ENCODE measurements at places on chromosomes 1 and 21. TPM values are rescaled to one million over a fixed set of nuclear protein-coding genes. Genes with fewer than 3 reads are reported as not detected.

GRCh38 chr1:37036667-37037053, 2.3 kb upstream of the GRIK3 start:
- no peak overlapping the region for H3K27ac ChIP-seq
- peaks cover 60% of the 10 kb centered on the region for H3K27me3 ChIP-seq
- H3K36me3 ChIP-seq, result no peaks in the 10 kb centered on the region
- H3K4me1 ChIP-seq, result no peaks in the 10 kb centered on the region

DNA sequence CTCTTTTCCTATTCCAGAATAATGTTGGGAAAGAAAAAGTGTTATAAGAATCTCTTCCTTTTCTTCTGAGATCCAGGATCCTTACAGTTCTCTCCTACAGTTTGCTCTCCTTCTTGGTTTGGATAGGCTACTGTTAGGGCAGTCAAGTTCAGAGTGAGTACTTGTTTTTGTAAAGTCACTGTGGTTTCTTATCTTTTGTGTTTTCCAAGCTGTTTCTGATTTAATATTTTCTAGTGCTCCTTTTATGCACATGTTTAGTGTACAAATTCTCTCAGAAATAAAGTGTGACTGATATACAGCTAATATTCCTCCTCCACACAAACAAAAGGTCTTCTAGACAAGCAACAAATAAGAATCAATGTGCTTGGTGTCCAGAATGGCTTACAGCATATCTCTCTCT, 107.7 kb downstream of the BACH1 start:
- no peak for DNase-seq
- no peaks in the 10 kb centered on the region for H3K27me3 ChIP-seq
- H3K4me1 ChIP-seq, result peaks cover 2% of the 10 kb centered on the region
- no peak overlapping the region for H3K27ac ChIP-seq
- no peak overlapping the region for H3K4me3 ChIP-seq

- DNase-seq, result no peak
- peaks cover 54% of the 10 kb centered on the region for H3K36me3 ChIP-seq
- H3K4me3 ChIP-seq, result no peak overlapping the region
- peaks cover 26% of the 10 kb centered on the region for H3K4me1 ChIP-seq
- H3K27ac ChIP-seq, result peak overlapping the region; percentile 61
Measured at GRCh38 chr1:16443975-16444770, 3.6 kb downstream of the NECAP2 start.

LCA5L gene
- not detected for total RNA-seq

DNA sequence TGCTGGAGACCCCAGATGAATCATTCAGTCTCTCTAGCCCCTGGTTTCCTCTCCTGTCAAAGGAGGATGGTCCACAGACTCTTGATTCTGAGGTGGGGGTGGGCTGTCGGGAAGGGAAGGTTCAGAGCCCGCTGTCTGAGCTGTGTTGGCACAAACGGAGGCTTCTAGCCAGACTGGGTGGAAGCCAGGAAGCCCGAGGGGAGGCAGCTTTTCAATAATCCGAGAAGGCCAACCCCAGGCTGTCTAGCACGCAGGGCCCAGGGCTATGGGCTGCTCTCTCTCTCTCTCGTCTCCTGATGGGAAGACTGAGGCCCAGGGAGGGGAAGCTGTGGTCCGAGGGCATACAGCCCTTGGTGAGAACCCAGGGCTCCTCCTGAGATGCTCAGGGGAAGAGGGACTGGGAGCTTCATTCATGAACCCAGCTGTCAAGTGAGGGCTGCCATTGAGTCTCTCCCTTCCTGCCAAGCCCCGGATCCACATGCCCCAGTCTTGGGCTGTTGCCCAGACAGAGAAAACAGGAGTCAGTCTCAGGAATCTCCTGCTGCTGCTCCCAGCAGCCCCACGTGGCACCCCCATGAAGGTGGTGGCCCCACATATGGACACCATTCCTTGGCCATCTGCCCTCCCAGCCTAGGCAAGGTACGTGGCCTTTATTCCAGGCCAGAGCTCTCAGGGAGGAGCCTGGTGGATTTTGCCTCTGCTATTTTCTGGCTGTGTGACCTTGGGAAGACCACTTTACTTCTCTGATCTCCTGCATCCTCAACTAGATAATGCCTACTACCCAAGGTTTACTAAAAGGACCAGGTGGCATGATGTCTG, 44.4 kb downstream of the RAP1GAP start:
- no peak overlapping the region for H3K27ac ChIP-seq
- no peaks in the 10 kb centered on the region for H3K4me1 ChIP-seq
- H3K27me3 ChIP-seq, result peaks cover 18% of the 10 kb centered on the region
- no peak overlapping the region for H3K4me3 ChIP-seq

CA14 gene
- total RNA-seq, result not detected

GRCh38 chr1:211762206-211762605, 68.4 kb downstream of the LPGAT1 start:
- no peak overlapping the region for H3K27ac ChIP-seq
- H3K4me1 ChIP-seq, result no peaks in the 10 kb centered on the region
- peaks cover 35% of the 10 kb centered on the region for H3K36me3 ChIP-seq
- no peak for DNase-seq
- no peaks in the 10 kb centered on the region for H3K27me3 ChIP-seq

DNA sequence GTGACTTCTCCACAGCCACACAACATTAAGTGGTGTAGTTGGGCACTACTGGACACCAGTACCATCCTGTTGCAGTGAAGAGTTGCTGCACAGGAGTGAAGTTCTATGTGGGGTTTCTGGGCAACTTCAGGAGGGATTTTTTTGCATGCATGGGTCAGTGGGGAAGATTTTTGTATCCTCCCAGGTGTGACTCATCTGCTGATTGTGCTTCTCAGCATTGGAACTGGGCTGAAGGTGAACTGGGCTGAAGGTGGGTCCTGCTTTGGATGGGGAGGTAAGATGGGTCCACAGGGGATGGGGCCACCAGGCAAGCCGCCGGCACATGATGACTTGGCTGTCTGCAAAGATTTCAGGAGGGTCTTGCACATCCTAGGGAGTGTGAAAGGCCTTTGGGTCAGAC, 2.6 kb downstream of the SERINC2 start:
- H3K36me3 ChIP-seq, result no peaks in the 10 kb centered on the region
- no peak for DNase-seq
- H3K27me3 ChIP-seq, result peaks cover 50% of the 10 kb centered on the region
- no peak overlapping the region for H3K27ac ChIP-seq
- peaks cover 4% of the 10 kb centered on the region for H3K4me1 ChIP-seq

CXADR gene
- total RNA-seq, result 0.33 TPM

GRCh38 chr1:206662396-206663092, 22.2 kb upstream of the MAPKAPK2 start:
- peaks cover 6% of the 10 kb centered on the region for H3K27me3 ChIP-seq
- peak overlapping the region; percentile 40 for H3K4me3 ChIP-seq
- peak overlapping the region; percentile 48 for H3K27ac ChIP-seq
- H3K36me3 ChIP-seq, result no peaks in the 10 kb centered on the region
- no peak for DNase-seq
- H3K4me1 ChIP-seq, result peaks cover 30% of the 10 kb centered on the region

- H3K4me1 ChIP-seq, result no peaks in the 10 kb centered on the region
- H3K4me3 ChIP-seq, result no peak overlapping the region
- H3K27me3 ChIP-seq, result peaks cover 9% of the 10 kb centered on the region
- H3K36me3 ChIP-seq, result no peaks in the 10 kb centered on the region
Measured at GRCh38 chr1:65478379-65479026, 58.0 kb downstream of the LEPR start.

- no peaks in the 10 kb centered on the region for H3K36me3 ChIP-seq
- DNase-seq, result no peak
- no peaks in the 10 kb centered on the region for H3K4me1 ChIP-seq
- H3K27me3 ChIP-seq, result no peaks in the 10 kb centered on the region
- H3K4me3 ChIP-seq, result no peak overlapping the region
- no peak overlapping the region for H3K27ac ChIP-seq
Measured at GRCh38 chr1:4976859-4977440, 322.5 kb downstream of the AJAP1 start.
